Esophagus (tissue), 2 donors: ENCODE measurements at places on chromosomes 5 and 9. TPM values are rescaled to one million over a fixed set of nuclear protein-coding genes. Genes with fewer than 3 reads are reported as not detected.

The PAX5 gene
- 0.10 TPM for polyA plus RNA-seq

The MARVELD2 gene
- polyA plus RNA-seq: 4.7 TPM

The PCDHA4 gene
- 0.05 TPM for polyA plus RNA-seq

The CCNO gene
- 1.2 TPM for polyA plus RNA-seq

The IER5L gene
- polyA plus RNA-seq: 8.4 TPM

The PCDHGC4 gene
- polyA plus RNA-seq: 0.05 TPM

The BTNL8 gene
- polyA plus RNA-seq: 0.06 TPM
